Fibroblast of gingiva (primary cell): ENCODE measurements at places on chromosomes 3 and 15.

GRCh38 chr15:29822684-29823459, 604 bp upstream of the TJP1 start:
- peak; percentile 68 for DNase-seq

GRCh38 chr3:170344971-170345370, 12.5 kb upstream of the SKIL start:
- DNase-seq = no peak

DNA sequence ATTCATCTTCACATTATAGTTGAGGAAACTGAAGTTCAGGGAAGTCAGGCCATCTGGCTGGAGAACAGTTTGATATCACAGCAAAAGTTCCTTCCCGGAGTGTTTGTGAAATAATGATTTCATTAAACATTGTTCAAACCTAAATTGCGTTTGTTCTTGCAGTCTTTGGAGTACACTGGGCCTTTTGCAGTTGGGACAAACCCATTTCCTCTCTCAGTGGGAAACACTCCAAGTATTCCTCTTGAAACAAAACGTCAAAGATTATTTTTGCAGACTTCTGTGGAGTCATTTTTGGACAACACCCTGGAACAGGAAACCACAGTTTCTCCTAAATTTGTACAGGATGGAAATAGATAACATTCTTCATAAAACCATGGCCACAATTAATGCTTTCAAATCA, 287.5 kb downstream of the PTPRG start:
- peak; percentile 96 for DNase-seq

DNA sequence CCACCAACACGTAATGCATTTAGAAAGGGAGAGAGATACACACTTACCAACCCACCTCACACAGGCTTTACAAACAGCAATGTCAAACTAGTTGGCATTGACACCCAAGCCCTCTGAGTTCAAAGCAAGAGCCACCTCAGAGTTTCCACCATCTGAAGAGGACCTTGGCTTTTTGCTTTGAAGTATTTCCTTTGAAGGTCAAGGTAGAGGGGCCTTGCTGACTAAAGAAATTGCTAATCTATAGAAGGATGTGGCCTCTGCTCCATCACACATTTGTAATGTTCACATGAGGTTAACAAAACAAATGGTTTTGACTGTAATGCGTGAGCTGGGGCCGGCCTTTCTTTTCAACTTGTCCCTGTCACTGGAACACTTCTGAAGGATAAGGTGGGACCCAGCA, 117.7 kb downstream of the POLR2M start:
- DNase-seq = no peak

GRCh38 chr15:23467110-23467600, 20.1 kb upstream of the GOLGA6L2 start:
- no peak for DNase-seq

DNA sequence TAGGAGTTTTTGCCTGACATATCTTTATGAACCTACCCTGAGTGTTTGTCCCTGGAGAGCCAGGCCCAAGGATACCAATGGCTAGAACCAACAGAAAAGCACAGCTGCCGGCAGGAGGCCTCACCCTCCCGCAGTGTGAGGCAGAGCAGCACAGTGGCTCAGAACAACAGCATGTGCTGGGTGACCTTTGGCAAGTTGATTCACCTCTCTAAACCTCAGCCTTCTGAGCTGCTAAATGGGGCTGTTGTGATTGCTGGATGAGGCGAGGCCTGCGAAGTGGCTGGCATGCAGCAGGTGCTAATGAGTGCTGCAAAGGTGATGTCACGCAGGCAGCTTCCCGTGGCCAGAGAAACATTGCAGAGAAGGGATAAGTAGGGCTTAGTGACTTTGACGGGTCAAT, 23.3 kb downstream of the IDH2 start:
- no peak for DNase-seq

- no peak for DNase-seq
Observed at GRCh38 chr3:87797872-87798566, 260.8 kb downstream of the CGGBP1 start.

DNA sequence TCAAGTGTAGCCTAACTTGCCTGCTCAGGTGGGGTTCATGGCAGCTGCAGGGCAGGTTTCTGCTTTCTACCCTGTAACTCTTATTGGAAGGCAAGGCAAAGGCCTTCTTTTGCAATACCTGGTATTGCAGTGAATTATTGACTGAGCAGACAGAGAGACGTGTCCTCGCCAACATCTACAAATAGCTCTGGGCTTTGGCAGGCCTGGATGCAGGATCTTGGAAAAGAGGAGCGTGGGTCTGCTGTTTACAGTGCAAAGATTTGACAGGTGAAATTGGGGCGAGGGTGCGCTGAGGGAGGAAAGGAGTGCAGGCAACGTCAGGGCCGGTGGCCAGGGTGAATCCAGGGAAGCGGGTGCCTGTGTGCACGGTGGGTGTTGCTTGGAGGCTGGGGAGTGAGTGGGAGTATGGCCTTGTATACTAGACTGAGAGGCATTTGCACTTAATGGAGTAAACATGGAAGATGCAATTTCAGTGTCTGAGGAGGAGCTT, 44.5 kb downstream of the ST6GAL1 start:
- no peak for DNase-seq

- DNase-seq = no peak
Observed at GRCh38 chr15:35104526-35105147, 19.5 kb upstream of the NANOGP8 start.

DNA sequence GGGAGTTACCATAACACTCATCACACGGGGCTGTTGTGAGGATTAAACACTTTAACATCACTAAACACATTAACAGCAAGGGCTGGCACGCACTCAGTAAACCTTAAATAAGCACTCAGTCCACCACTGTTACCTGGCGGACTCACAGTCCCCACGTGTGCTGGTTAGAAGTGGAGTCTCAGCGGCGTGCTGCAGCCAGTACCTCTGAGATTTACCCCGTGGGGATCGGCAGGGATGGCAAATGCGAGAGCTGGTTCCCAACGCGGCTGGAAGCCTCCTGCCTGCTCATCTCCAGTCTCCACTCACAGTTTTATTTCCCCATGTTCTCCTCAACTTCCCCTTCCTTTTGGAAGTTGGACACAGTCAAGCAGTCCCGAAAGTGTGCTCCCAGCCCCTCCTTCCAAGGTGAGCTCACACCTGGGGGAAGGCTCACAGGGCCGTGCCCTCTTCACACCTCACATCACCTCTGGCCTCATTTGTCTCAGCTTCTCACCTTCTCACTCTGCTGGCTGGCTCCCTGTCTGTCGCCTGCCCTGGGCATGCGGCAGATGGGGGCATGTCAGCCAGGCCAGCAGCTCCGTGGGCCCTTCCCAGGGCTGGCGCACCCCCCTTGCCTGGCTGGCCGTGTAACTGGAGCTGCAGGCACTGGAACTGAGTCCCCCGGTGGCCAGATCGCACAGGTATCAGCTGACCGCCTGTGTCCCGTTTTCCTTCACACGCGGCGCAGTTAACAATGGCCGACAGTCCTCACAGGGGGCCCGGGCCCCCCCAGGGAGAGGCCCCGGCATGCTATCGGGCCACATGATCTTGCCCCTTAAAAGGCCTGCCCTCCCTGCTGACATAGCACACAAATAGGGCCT, 87.1 kb downstream of the WNT7A start:
- DNase-seq = no peak

- DNase-seq = no peak
Observed at GRCh38 chr3:185655426-185656320, 69.6 kb downstream of the SENP2 start.

GRCh38 chr3:52205727-52206372, 7.9 kb downstream of the ALAS1 start:
- no peak for DNase-seq

DNA sequence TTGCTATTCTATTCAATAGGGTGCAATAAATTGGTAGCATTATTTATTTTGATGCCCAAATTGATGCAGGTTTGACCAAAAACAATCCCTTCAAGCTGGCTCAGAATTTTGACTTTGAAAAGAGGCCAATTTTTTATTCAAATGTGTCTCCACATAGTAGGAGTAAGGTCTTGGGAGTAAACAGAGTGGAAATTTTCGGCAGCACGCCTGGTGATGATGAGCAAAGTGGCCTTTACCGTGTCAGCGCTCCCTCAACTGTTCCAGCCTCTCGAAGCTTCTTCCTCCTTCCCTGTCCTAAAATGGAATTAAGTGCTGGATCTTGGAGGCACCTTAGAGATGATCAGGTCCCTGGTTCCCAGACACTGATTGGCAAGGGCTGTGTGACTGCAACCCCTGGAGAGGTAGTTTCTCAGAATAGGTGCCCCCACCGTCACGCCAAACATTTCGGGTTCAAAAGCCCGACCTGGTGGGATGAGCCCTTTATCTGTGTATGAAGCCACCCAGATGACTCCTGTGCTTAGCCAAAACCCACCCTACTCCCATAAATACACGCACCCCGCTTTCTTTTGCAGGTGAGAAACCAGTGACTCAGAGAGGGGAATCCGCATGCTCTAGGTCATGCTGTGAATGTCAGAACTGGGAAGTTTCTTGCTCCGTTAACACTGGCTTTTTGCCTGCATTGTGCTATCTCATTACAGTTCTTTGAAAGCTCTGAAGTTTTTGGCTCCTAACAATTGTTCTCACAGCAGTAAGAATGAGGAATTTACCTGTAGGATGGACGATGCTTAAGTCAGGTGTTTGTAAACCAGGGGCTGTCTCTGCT, 89.1 kb downstream of the CRYGS start:
- DNase-seq = no peak

GRCh38 chr3:12158387-12159226, at the start of gene TIMP4:
Gene TIMP4 (minus strand): TSS chr3:12158912. CDS start chr3:12158840, 72 bp downstream.
- peak; percentile 75 for DNase-seq

DNA sequence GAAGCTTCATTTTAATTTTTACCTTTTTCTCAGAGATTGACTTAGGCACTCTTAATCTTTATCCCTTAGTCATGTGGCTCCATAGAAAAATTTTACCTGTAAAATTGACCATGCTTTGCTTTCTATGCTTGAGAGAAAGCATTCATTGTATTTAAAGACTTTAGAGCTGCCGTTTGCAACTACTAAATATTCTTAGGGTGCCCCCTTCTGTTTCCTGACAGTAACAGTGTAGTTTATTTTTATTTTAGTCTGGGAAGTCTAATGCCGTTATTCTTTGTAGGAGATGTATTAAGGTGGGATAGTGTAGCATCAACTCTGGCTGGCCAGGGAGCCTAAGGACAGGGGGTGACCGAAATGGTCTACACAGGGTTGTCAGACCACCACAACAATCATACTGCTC, 84.5 kb upstream of the SYNPR start:
- DNase-seq = no peak

DNA sequence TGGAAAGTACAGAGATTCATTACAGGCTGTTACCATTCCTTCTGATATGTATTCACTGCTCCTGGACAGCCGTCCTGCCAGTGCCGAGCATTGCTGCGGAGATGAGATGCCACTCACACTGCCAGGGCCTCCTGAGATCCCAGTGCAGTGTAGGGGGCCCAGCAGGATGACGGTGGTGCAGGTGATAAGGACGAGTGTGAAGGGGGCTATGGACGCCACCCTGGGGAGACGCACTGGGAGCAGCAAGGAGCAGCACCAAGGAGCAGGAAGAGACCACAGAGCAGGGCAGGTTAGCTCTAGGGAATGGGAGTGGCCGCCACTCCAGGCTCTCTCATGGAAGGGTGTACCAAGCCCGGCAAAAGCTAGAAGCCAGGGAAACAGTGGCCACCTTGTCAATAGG, 4.0 kb upstream of the KLF15 start:
- no peak for DNase-seq

GRCh38 chr3:130915567-130916292, 21.8 kb downstream of the ATP2C1 start:
- DNase-seq = no peak

DNA sequence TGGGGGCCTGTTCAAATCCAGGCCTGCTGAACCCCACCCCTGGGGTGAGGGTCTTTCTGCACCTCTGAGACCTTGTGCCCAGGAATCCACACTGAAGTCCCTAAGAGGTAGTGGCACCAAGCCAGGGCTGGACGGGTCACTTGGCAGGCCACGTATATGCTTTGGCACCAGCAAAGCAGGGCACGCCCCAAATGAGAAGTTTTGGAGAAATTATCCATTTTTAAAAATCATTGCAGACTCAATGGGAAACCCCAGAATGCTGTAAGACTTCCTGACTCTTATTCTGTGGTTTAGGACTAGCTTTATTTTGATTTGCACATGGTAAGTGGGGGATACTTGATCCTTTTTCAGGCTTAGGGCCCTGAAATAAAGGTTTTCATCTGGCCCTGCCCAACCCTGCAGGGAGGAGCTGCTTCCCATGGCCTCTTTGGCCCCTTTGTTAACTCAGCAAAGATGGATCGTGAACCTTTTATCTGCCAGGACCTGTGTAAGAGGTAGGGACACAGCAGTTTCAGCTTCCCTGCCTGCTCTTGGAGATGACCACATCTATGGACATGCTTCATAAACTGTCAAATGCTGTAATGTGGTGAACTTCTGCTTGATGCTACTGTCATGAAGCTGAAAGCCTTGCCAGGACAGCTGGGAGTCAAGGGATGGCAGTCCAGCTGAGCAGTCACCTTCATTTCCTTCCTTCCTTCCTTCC, 88.0 kb downstream of the HMG20A start:
- DNase-seq = peak; percentile 60

DNA sequence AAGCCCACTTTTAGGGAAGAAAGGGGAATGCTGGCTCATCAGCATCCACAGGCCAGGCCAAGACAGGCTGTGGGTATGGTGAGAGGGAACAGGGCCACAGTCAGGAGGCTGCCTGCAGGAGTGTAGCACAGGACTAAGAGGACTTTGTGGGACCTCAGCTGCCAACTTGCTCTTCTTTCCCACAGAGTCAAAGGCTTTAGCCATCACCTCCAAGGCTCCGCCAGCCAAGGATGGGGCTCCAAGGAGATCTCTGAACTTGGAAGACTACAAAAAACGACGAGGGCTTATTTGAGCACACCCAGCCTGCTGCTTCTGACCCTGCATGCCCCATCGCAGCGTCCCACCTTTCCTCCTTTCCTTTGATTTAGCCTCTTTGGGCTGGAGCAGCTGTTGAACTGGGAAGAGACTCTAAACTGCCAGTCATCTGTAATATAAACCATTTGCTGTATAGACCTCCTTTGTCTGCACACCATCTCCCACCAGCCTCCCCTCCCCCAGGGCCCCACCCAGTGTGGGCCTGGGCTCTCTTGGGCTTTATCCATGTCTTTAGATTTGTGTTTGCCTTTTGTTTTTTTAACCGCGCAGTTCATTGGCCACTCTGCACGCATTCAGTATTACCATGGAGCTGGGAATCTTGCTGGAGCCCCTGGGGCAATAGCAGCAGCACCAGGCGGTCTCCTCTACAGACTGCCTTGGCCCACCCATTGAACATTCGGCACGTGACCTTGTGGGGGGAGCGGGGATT, 13.1 kb upstream of the ITPKA start:
- no peak for DNase-seq

GRCh38 chr3:20185331-20185678, 701 bp downstream of the SGO1 start:
- DNase-seq = no peak

- no peak for DNase-seq
Observed at GRCh38 chr3:50139308-50139707, 15.8 kb upstream of the SEMA3F start.
